ENCODE measurements at places on chromosomes 3 and 15.

DNA sequence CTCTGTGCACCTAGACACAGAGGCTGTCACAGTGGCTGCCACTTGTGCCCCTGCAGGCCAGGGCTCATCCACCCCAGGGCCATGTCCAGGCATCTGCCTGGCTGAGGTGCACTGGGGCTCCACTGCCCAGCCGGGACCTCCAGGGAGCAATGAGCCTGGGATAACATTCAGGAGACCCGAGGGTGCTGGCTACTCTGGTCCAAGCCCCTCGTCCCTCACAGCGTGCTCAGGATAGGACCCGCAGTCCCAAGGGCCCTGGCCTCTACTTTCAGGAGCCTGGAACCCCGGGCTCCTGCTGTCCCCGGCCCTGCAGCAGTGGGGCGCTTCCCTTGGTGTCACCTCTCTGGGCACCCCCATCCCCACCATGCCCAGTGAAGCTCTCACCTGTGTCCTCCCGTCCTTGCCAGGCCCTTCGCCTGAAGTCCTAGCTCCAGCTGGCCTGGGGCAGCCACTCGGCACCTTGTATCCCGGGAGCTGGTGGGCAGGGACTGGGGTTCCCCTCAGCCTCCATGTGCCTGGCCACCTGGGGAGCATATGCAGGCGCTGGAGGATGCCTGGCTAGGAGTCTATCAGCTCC lies 157.8 kb downstream of the NSMCE3 start:
- no peak for DNase-seq

- no peak for DNase-seq
These were observed 87.1 kb downstream of the CGNL1 start for GRCh38 chr15:57463360-57463759.

DNA sequence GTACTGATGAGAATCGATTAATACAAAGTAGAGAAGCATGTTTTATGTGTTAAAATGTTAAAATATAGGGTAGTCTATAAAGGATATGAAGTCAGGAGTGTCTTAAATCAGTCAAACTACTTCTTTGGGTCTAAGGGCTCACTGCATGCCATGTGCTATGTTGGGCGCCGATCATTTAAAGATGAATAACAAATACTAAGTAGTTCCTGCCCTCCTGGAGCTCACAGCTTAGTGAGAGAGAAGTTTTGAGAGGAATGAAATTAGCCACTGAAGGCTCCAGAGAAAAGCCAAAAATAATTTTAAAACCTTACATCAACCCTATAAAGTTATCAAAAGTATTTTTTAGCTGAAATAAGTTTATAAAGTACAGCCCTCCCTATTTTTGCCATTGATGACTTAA lies 44.5 kb downstream of the BLM start:
- no peak for DNase-seq

DNA sequence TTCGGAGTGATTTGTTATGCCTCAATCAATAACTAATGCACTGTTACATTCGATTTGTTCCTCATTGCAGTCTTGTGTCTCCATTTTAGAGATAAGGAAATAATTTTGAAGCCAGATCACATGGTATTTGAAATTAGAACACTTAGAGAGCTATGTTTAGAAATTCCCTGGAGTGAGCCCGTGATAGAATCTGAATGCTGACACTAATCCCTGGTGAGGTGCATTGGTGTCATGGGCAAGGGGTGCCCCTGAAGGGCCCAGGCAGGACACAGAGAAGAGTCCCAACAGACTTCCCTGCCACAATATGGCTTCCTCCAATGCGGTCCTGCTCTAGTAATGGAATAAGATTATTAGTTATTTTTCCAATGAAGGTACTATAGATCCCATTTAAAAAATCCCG lies 223.0 kb downstream of the NR2F2 start:
- no peak for DNase-seq

DNA sequence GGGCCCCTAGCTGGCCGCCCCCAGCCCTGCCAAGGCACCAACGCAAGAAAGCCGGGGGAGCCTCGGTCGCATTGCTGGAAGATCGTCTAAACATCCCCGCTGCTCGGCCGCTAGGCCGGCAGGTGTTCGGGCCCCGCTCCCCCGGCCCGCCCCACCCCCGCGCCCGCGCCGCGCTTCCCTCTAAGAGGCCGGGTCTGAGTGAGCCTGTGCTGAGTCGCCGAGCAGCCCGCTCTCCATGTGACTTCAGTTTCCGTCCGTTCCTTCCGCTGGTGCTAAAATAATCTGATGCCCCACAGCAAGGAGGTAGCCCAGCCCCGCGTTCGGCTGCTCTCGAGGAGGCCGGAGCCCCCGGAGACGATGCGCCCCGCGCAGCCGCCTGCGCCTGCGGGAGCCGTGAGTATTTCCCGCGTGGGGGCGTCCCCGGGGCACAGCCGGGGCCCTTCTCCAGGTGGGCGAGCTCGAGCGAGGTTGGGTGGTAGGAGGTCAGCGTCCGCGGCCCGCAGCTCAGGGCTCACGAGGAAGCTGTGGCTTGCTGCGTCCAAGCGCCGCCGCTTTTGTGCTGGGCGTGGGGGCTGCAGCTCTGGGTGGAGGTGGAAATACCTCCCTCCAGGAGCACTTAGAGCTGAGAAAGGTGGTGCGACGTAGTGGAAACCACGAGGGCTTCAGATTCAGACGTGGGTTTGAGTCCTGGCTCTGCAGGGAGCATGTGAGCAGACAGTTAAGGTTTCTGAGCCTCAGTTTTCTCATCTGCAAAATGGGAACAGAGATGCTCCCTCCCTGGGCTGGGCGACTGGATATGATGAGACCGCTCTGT lies at the start of gene NRROS:
Gene NRROS, plus strand, starts transcription at position 212 of the 814 bp plus-strand sequence. CDS start 14,846 bp downstream, outside the sequence.
- peak; percentile 62 for DNase-seq

GRCh38 chr3:8573342-8573926 lies 71.2 kb downstream of the SSUH2 start:
- no peak for DNase-seq

GRCh38 chr3:196932600-196932999 lies 9.7 kb downstream of the NCBP2 start:
- DNase-seq, result no peak

DNA sequence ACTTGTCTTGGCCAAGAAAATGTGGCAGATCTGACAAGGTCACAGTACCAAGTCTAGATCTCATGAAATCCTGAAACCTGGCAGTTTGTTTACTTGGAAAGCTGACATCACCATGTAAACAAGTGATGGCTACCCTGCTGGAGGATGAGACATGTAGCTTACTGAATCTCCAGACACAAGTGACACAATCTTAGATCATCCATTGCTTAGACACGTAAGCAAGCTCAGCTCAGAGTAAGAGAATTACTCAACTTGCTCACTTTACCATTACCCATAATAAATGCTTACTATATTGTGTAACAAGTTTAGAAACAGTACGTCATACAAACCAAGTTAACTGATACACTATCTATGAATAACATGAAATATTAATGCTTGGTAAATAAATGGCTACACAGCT lies 263.8 kb downstream of the TBC1D5 start:
- DNase-seq, result no peak

DNA sequence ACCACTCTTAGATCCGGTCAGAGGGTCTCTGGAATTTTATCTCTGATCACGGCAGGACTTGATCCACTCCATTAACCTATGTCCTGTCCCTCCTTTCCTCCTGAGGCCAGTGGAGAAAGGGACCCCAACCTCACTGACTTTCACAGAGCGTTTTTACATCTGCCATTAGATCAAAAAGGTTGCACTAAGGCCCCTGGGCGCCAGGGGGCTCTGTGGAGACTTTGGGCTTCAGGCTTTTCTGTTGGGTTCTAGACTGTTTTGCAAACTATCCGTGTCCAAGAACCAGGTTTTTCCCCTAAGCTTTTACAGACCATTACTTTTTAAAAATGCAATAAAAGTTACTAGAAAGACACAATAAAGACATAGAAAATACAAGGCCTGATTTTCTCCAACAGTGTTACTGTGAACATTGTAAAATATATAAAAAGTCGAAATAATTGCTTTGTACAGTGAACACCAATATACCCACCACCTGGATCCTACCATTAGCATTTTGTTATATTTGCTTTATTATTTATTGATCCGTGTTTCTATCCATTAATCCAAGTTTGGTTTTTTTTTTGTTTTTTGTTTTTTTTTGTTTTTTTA lies 159.7 kb downstream of the POLR2M start:
- peak; percentile 33 for DNase-seq

DNA sequence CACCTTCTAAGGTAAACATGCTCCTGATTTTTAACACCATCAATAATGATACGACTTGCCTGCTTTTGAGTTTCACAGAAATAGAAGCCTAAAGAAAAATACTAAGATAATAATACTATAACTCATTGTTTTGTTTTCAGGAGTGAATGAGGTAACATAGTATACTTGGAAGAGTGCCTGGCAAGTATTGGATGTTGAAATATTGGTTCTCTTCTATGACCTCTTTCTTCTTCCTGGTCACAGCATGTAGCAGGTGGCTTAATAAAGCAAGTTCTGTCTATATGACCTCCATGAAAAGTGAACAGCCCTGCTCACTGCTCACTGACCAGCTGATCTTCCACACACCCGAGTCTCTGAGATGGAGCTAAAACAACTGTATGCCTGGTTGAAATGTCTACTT lies 312.3 kb upstream of the ONECUT1 start:
- DNase-seq, result no peak

DNA sequence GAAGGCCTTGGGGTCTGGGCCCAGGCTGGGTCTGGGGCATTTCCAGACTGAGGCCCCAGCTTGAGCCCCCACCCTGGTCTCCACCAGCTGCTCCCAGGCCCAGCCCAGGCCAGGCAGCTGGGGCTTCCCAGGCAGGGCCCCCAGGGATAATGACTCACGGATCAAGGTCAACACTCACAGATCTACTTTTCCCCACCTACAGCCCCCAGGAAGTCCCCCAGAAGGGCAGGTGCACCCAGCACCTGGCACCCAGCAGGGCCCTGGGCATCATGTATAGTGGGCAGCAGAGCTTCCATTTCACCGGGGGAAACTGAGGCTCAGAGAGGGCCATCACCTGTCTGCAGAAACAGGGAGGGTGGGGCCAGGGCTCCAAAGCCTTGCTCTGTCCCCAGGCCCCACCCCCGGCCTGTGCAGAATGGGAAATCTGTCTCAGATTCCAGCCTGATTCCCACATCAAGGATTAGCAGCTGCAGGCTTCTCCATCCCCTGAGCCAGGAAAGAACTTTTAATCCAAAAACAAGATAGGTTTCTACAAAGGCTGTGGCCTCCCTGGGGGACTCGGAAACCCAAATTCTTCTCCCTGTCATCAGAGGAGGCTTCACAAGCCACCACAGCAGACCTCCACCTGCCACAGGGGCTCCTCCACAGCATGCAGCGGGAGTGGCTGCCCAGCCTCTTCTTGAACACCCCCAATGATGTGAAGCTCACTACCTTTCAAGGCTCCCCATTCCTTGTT lies 49.8 kb downstream of the IQSEC1 start:
- peak; percentile 69 for DNase-seq

DNA sequence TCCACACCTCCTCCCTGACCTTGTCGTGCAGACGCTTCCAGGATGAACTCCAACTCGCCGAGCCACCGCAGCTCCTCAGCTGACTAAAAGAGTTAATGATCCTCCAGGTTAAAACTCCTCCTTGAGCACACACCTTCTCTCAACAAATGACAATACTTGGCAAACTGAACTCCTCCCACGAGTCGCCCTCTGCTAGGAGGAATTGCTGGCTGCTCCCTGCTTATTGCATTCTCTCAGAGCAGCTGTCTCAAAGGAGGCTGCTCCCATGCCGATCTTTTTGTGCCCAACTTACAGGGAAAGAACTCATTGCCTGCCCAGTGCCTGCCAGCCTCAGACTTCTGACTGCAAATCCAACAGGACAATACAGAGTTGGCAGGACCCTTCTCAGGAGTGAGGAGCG lies at the start of gene ATP13A4:
Gene ATP13A4, minus strand, starts transcription at position 85 of the 400 bp plus-strand sequence. CDS start 96 bp downstream, outside the sequence.
- no peak for DNase-seq

DNA sequence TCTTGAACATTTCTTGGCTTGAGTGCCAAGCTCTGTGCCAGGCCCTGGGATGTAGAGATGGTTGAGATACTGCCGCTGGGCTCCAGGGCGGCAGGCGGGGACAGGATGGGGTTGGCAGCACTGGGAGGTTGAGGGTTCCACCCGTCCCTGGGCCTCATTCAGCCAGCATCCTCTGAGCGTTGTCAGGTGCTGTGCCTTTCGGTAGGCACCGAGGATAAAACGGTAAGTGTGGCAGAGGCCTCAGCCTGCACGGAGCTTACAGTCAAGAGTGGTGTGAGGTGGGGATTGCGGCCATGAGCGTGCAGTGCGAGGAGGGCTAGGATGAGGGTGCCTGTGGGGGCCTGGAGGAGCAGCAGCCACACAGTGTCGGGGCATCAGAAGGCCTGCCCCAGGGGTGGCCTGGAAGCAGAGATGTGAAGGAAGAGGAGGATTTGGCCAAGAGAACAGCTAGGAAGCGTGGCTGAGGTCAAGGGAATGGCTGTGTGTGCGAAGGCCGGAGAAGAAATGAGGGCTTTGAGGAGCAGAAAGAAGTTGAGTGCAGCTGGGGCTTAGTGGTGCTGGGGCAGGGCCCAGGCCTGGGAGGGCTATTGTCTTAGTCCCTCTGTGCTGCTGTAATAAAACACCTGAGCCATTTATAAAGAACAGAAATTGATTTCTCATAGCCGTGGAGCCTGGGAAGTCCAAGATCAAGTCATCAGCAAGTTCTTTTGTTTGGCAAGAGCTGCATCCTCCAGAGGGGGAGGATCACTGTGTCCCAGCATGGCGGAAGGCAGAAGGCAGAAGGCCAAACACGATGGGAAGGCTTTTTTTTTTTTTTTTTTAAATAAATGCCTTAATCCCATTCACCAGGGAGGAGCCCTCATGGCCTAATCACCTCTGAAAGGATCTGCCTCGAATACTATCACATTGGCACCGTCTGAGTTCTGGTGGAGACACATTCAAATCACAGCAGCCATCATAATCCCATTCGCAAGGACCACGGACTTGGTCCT lies 22.7 kb downstream of the CORO2B start:
- DNase-seq, result no peak

DNA sequence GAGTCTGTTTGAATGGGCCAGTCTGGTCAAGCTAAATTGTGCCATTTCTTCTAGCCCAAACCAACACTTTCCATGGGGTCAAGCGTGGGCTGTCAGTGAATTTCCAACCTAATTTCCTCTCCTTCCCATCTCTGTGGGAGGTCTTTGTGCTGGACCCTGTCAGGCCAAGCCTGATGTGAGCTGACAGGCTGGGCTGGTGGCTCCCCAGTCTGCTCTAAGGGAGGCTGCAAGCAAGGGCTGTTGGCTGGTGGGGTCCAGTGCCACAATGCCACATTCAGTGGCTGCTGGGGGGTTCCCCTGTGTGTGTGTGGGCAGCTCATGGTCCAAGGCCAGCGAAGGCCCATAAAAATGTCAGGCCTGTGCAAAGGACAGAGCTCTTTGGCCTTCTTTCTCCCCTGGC lies 216.1 kb downstream of the OPA1 start:
- DNase-seq, result peak; percentile 42

GRCh38 chr3:190983875-190984274 lies 121.4 kb upstream of the GMNC start:
- DNase-seq, result no peak

- DNase-seq, result no peak
These were observed 48.1 kb downstream of the AMOTL2 start for GRCh38 chr3:134326126-134326525.
